Fibroblast of villous mesenchyme (primary cell): ENCODE measurements at places on chromosomes 12 and 14. TPM values are rescaled to one million over a fixed set of nuclear protein-coding genes. Genes with fewer than 3 reads are reported as not detected.

The LAG3 gene
- 0.43 and 0.64 TPM in 2 replicates for total RNA-seq

The KCNA5 gene
- total RNA-seq = not detected in 2 replicates

The MYH6 gene
- not detected in 2 replicates for total RNA-seq

The USP44 gene
- total RNA-seq = 3.9 and 5.2 TPM in 2 replicates

The ATL1 gene
- total RNA-seq = 2.6 and 6.9 TPM in 2 replicates

The FMNL3 gene
- total RNA-seq = 22.5 and 28.7 TPM in 2 replicates

The TAS2R30 gene
- 7.4 and 9.1 TPM in 2 replicates for total RNA-seq

- peak; percentile 92 for DNase-seq
Measured at GRCh38 chr12:58540480-58541299, 379.6 kb downstream of the LRIG3 start.

- peak; percentile 93 for DNase-seq
Measured at GRCh38 chr12:79451978-79452377, 238.8 kb downstream of the PAWR start.

DNA sequence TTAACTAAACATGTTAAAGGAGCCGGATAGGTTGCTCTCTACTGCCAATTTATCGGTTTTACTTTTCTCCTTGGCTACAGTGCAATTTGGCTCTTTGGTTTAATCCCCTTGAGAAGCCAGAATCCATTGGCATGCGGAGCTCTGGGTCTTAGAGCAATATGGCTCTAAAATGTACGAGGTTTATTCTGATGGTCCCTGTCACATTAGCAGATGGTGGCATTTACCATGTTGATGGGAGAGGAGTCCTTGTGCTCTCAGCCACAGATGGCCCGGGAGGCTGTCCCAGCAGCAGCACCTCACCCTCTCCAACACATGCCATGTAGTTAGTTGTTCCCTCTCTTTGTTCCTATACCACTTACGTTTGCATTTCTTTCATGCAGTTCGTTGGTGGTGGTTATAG is 179.7 kb downstream of the RGS6 start:
- no peak for DNase-seq

DNA sequence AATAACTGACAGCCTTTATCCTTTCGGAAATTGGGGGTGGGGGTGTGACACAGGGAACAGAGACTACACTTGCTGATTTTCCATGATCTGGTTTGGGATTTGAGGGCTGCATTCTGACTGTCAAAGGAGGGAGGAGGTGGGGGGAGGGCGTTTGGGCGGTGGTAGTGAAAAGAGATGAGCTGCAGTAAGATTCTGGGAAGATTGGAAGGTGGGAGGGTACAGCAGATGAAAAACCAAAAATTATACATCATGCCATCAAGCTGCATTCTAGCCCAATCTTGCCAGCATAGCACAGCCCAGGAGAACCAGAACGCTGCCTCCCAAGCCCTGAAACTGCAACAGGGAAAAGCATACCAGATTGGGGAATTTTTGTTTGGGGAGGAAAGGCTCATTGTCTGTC is 2.4 kb downstream of the RND1 start:
- DNase-seq = no peak

GRCh38 chr12:6873094-6874014 is at the start of gene SPSB2:
TSS of gene SPSB2 (minus strand) at chr12:6873303. CDS start at chr12:6872901, 402 bp downstream.
- DNase-seq = peak; percentile 96

GRCh38 chr12:34526946-34527345 is 504.6 kb downstream of the ALG10 start:
- no peak for DNase-seq

- DNase-seq = peak; percentile 90
Measured at GRCh38 chr14:75884198-75884611, 97.6 kb downstream of the TGFB3 start.

DNA sequence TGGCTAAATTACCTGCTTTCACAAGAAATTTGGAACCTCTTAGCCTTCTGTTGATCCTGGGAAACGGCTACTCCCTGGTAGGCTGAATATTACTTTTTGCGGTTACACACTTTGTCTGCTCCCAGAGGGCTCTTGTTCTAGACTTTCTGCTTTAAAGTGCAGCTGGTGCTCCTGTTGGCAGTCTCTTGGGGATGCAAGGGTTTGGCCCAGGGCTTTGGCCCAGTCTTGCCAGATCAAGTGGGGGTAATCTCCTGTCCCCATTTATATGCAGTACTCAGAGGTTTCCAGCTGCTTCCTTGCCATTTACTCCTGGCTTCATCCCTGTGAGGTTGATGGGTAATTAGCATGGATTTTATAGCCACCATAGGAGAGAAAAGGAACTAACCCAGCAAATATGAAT is 558.2 kb upstream of the MIS18BP1 start:
- no peak for DNase-seq

DNA sequence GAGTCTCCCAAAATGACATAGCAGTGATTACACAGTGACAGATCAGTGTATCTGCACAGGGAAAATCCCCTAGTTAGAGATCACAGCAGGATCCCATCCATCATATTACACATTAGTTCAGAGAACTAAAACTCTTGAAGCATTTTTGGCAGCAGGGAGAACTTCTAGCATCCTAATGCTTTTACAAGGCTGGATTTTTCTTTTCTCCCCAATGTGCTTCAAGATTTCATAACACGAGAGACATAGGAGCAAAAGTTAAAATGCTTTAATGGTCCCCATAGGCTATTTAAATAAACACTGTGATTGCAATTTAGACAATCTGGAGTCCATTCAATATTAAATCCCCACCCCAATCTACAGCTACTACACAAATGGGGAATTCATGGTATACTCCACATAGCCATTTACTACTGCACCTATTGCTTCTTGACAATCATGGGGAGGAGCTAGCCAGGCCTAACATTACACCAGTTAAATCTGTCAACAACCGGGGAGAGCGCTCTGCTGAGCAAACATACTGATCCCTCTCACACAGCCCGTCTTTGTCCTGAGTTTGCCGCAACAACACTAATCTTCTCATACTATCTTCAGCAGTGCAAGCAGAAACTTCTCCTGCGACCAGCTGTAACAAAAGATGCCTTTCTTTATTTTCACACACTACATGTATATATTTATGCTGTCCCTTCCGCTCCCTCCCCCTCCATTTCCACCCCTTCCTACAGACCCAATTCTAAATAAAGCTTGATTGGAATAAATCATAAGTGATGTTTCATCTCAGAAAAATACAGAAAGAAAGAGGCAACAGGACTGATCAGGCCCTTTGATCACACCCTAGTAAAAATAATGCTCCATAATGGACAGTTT is 120.3 kb upstream of the SOX5 start:
- DNase-seq = no peak

DNA sequence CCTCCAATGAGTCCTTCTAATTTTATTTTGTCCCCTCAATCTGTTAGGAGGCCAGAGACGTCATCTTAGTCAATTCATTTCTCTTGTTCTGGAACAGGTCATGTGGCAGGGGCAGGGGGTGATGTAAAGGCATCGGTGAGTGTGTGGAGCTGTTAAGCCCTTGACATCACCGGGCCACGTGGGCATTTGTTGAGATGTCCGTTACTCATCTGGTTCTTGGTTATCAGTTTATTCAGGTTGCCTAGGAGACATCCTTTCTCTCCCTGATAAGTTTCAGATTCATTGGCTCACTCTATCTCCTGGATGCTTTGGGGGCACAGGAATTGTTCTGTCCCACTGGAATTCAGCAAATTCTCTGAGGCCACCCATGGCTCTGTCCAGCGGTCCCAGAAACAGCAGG is 33.6 kb upstream of the SEL1L start:
- no peak for DNase-seq
